ENCODE measurements at places on chromosomes 3 and 15. TPM values are rescaled to one million over a fixed set of nuclear protein-coding genes. Genes with fewer than 3 reads are reported as not detected.

- no peaks in the 10 kb centered on the region for H3K4me1 ChIP-seq
- no peak overlapping the region for H3K4me3 ChIP-seq
- H3K27ac ChIP-seq: no peak overlapping the region
Observed at GRCh38 chr3:45965253-45965652, 22.0 kb downstream of the CXCR6 start.

- no peaks in the 10 kb centered on the region for H3K36me3 ChIP-seq
- no peak for DNase-seq
- peaks cover 20% of the 10 kb centered on the region for H3K4me1 ChIP-seq
- H3K4me3 ChIP-seq: no peak overlapping the region
- no peak overlapping the region for H3K27ac ChIP-seq
- no peaks in the 10 kb centered on the region for H3K27me3 ChIP-seq
Observed at GRCh38 chr3:146501752-146502151, 32.4 kb upstream of the PLSCR2 start.

The CA12 gene
- total RNA-seq: 5.2 TPM

The TRPM1 gene
- not detected for total RNA-seq

GRCh38 chr3:63338351-63338750 is 60.2 kb downstream of the SYNPR start:
- H3K27me3 ChIP-seq: no peaks in the 10 kb centered on the region
- peaks cover 14% of the 10 kb centered on the region for H3K4me1 ChIP-seq
- DNase-seq: no peak
- no peak overlapping the region for H3K4me3 ChIP-seq
- H3K36me3 ChIP-seq: no peaks in the 10 kb centered on the region

GRCh38 chr3:151687076-151687475 is 46.7 kb upstream of the AADACL2 start:
- H3K27ac ChIP-seq: no peak overlapping the region
- H3K4me3 ChIP-seq: no peak overlapping the region
- no peaks in the 10 kb centered on the region for H3K36me3 ChIP-seq
- H3K27me3 ChIP-seq: no peaks in the 10 kb centered on the region
- no peak for DNase-seq
- H3K4me1 ChIP-seq: no peaks in the 10 kb centered on the region

DNA sequence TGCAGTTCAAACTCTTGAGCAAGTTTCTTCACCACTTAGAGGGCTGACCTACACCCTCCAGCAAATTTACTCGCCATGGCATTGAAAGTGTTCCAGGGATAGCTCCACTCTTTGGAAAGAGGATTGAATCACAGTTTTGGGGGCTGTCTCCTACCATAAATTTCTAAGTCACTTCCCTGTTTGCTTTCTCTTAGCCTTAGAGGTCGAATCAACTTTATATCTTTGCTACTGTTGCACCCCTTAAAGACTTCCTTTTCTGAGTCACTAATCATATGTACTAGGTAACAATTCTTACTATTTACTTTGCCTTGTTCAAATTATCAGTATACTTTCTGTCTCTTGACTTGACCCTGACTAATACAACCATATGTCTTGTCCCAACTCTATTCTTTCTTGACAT is 1151.8 kb upstream of the ALCAM start:
- no peak overlapping the region for H3K27ac ChIP-seq
- no peaks in the 10 kb centered on the region for H3K36me3 ChIP-seq
- H3K4me3 ChIP-seq: no peak overlapping the region
- H3K27me3 ChIP-seq: no peaks in the 10 kb centered on the region

Data from GM23338 (cell line).